ENCODE measurements at places on chromosomes 2 and 18. TPM values are rescaled to one million over a fixed set of nuclear protein-coding genes. Genes with fewer than 3 reads are reported as not detected.

DNA sequence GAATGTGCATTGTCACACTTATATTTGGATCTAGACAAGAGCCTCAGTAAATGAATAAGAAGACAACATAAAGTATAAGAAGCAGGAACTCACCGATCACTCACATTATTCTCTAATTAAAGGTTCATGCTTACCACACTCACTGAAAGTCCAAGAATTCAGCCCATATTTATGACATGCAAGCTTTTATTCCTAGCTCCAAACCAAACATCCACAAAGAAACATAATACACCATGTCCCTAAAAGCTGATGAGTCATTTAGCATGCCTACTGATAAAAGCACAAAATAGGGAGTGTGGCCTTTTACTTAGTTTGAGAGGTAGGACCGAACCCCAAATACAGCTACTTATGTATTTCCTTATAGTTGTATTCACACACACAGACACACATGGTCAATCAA is 1094.6 kb upstream of the CDH2 start:
- peak; percentile 55 for ATAC-seq

NAT8 gene
- 0.43 TPM for total RNA-seq

DNA sequence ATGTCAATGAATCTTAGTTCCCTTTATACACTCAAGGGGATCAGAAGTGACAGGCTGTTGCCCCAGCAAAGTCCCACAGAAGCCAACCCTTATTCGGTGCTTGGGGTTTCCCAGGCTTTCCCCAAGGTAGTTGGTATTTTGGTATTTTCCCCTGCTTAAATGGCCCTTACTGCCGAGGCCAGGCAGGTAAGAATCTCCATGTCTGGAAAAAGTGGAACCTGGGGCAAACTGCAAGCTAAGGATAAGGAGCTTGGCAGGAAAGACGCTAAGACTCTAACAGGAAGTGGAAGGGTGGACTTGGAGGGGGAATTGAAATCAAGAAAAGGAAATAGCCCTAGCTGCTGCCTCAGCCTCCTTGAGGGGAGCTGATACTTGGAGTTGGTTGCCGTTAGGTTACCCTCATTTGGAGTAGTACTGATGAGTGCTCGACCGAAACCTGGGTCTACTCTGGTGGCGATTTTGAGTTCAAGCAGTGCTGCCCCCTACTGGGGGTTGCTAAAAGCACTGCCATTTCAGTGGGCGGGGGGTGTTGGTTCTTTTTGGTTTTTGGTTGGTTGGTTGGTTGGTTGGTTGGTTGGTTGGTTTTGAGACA is 3.3 kb upstream of the GPBAR1 start:
- no peak for ATAC-seq

TCF23 gene
- total RNA-seq, result 0.16 TPM

- ATAC-seq, result peak; percentile 99
Observed at GRCh38 chr2:178072383-178073301, at the start of gene PDE11A. Gene PDE11A (minus strand): TSS chr2:178072777. CDS start chr2:178072437, 340 bp downstream.

LIMS2 gene
- 7.0 TPM for total RNA-seq

FRZB gene
- 4.3 TPM for total RNA-seq

Data from motor neuron (in vitro differentiated cells).